ENCODE measurements at places on chromosomes 5 and 9.

DNA sequence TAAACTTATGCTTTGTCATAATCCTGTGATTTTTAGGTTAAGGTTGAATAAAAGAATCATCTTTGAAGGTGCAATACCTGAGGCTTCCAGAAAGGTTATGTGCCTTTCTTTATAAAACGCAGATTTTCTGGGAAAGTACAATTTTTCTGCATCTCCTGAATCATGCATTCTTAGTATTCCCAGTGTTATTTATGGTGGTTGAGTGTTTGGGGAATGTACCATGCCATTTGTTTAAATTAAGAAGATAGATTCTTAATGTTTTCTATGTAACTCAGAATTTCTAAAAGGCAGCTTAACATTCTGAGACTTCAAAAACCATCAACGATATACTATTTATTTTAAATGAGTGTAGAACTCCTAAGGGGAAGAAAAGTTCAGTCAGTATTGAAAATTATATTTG lies 108.1 kb upstream of the FBN2 start:
- no peak for DNase-seq

- DNase-seq = no peak
Observed at GRCh38 chr5:60056191-60056590, 162.7 kb upstream of the PDE4D start.

DNA sequence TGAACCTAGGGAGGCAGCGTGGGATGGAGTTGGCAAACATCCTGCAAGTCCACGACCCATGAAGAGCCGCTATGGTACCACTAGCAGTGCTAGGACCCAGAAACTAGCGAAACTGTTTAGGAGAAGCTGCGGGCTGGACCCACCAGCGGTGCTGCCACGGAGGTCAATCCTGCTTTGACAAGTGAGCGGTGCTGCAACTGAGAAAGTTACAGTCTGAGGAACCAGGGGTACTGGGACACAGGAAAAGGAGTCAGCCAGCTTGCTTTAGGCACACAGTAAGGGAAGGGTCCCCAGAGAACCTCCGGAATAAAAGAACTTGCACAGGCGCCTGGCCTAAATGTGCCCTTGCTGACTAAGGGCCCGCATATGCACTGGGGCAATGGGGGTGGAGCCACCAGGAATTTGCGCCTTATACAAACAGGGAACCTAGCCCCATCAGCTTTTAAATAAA lies 23.6 kb upstream of the ANXA2R start:
- DNase-seq = no peak

GRCh38 chr5:172858511-172858989 lies 24.5 kb downstream of the ERGIC1 start:
- DNase-seq = no peak

GRCh38 chr5:172766287-172767108 lies 4.5 kb downstream of the DUSP1 start:
- DNase-seq = no peak

DNA sequence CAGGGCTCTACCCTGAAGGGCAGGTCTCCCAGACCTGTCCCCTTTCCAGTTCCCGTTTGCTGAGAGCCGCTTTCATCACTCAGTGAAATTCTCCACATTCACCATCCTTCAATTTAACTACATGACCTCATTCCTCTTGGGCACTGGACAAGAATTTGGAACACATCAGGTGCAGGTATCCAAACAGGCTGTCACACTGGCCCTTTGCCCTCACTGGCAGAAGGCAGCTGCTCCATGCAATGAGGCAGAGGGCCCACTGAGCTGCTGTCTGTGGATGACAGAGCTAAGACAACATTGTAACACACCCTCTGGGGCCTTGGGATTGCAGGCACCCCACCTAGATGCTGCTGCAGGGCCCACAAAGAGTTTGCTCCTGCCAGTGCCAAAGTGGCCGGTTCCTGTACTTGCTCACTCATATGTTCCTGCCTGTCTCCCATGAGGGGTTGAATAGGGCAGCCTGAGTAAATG lies 55.1 kb downstream of the ACTL7B start:
- DNase-seq = no peak

DNA sequence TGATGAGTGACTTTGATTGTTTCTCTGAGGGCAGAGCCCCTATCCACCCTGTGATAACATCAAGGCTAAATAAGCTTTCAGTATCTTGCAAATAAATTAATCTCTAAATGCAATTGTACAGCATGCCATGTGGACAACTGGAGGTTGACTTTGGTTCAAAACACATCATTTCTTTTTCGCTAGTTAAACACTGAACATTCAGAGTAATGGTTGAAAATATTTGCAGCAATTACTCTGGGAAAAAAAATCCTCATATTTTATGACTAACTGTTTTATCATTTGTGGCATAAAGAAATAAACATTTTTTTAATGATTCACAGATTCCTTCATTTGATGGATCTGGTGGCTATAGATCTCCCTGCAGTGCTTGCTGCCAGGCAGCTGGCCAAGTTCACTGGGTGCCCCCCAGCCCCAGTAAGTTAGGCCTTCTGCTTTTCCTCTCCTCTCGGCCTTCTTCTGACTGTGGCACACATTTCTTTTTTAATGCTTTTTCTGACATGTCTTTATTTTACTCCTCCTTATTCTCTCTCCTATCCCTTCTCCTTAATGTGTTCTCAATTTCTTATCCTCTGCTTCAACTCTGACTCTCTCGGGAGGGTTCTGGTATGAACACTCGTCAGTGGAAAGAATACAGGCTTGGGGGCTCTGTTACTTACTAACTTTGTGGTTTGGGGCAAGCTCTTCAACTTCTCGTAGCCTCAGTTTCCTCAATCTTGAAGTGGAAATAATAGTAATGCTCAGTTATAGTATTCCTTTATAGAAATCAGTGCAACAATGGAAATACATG lies 69.6 kb downstream of the ADAMTSL1 start:
- no peak for DNase-seq

DNA sequence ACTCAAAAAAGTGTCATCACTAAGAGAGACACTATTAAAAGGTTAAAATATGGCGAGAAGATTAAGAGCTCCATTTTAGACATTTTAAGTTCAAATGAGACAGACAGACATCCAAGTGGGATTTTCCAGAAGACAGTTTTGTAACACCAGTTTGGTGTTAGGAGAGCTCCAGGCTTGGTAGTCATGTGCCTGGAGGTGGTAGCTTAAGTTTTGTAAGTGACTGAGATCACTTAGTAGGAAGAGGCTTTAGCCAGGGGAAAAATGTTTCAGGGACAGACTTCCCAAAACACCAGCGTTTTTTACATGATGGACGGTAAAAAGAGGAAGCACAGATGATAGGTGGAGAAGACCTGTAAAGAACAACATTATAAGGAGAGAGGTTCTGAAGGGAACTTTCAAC lies 150.3 kb downstream of the GIN1 start:
- no peak for DNase-seq

DNA sequence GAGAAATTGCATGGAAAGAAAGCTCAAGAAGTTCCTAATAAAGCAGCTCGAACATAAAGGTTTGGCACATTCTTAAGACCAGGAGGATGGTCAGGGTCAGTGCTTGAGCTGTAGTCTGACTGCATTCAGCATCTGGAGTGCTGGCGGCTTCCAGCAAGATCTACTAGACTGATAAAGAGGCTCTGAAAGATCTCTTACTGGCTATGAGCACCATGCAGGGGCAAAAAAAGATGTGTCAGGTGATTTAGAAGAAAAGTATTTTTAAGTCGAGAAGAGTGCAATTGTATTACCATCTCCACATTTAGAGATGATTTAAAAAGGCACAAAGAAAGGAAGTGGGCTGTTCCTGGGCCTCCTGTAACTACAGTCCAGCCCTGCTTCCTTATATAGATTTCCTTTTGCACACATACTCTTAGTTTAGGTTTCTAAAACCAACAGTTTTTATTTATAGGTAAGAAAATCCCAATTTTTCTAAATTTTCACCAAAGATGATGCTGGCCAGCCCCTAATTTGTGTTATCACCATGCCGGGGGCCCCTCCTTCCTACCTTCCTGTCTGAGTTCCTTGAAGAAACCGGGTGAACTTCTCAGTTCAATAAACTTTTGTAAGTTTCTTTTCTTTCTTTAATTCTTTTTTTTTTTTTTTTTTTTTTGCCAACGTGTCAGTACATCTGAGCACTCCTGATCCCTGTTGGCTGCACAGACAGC lies 65.9 kb upstream of the PLPP1 start:
- DNase-seq = no peak

GRCh38 chr5:167166696-167167095 lies 1124.7 kb upstream of the WWC1 start:
- no peak for DNase-seq

DNA sequence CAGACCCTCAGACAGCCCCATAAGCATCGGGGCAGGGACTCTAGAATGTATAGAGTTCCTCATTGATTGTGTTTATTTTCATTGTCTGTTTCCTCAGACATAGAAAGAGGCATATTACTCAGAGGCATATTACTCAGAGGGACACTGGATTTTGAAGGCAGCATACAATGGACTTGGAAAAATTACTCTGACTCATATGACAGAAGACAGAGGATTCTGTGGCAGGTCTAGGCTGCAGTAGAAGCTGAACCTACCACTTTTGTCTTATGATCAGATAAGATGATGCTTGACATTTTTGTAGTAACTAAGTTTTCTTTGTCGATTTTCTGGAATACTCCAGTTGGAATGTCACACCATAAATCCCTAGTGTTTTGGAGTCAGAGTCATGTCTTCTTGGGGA lies 105.2 kb downstream of the ST8SIA4 start:
- DNase-seq = no peak

GRCh38 chr9:129068990-129069861 lies 11.7 kb upstream of the DOLPP1 start:
- DNase-seq = peak; percentile 35
